Central memory CD8-positive, alpha-beta T cell (primary cell): ENCODE measurements at places on chromosomes 12 and 14.

- DNase-seq, result no peak
These were observed 1775.6 kb upstream of the SEL1L start for GRCh38 chr14:83309211-83309610.

DNA sequence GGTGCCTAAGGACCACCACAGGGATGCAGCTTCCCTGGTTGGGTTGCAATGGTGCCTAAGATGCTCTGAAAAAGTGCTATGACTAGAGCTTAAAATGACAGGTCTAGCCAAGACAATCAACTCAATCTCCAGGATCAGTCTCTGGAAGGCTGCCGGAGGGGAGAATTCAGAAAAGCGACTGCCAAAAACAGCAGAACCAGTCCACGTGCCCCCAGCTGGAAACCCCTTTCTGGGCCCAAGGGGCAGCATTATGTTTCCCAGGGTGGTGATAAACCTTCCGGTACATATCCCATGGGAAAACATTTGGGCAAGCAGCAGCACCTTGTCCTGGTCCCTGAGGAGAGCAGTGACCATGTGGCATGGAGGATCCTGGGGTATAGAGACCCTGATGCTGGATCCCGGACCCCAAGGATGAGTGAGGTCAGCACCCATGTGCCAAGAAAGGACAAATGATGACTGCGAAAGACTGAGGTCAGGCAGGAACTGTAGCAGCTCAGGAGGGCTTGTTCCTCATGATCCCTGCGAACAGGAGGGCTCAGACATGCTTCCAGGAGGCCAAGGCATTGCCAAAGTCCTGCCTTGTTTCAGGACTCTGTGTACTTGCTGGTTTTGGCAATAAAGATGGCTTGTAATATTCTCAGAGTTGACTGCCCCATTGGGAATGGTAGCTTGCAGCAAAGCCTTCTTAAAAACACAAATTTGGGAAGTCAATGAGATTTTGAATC lies 49.9 kb upstream of the LTBP2 start:
- DNase-seq, result no peak

- no peak for DNase-seq
These were observed 870.6 kb downstream of the NRXN3 start for GRCh38 chr14:79040790-79041189.

DNA sequence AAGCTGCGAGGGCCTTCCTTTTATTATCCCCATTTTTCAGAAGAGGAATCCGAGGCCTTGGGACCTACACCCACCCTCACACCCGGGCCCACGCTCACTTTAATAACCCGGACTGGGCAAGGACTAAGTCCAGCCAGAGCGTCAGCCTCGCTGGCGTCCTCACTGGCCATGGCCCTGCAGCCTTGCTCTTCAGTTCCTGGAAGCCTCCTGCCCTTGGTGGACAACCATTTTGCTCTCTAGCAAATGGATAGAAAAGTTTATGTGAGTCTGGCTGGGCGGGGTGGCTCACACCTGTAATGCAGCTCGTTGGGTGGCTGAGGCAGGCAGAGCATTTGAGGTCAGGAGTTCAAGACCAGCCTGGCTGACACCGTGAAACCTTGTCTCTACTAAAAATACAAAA lies 9.8 kb downstream of the RTL1 start:
- no peak for DNase-seq
